Stimulated activated naive CD4-positive, alpha-beta T cell treated with Interleukin-2 at 50 U/mL for 16 hours (primary cell): ENCODE measurements at places on chromosomes 4 and X.

GRCh38 chrX:45447995-45448394 is 247.3 kb upstream of the DIPK2B start:
- DNase-seq: no peak

GRCh38 chrX:24026432-24026831 is 554 bp downstream of the KLHL15 start:
- DNase-seq: no peak

DNA sequence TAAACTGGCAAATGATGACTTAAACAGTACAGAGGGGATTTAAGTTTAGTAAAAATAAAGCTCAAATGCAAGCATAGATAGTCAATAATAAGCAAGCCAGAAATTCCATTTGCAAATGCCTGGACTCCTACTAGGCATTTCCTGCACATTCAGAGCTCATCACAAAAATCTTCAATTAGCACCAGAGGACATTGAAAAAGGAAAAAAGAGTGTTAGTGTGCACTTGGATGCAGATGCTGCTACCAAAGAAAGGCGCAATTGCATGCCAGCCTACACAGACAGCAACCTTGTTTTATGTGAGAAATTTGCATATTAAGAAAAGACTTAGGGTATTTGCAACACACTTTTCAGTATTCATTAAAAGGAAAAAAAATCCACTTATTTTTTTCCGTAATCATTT is 282.1 kb downstream of the GRIA2 start:
- no peak for DNase-seq

DNA sequence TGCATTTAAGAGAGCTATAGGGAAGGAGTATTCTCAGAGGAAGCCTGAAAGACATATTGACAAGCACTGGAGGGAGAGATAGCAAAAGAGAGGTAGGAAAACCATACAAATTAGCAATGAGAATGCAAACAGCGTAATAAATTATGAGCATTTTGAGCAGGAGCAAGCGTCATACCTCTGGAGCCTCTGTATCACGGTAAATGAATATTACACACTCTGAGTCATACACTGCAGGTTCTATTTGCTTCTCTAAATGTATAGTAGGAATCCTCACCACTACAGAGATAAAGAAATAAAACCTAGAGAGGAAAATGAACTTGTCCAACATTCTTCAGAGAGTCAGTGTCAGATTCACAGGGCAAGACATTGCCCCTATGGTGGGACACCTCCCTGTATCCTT is 46.4 kb upstream of the GABRE start:
- no peak for DNase-seq

GRCh38 chr4:110518889-110519490 is 43.0 kb downstream of the ENPEP start:
- no peak for DNase-seq

DNA sequence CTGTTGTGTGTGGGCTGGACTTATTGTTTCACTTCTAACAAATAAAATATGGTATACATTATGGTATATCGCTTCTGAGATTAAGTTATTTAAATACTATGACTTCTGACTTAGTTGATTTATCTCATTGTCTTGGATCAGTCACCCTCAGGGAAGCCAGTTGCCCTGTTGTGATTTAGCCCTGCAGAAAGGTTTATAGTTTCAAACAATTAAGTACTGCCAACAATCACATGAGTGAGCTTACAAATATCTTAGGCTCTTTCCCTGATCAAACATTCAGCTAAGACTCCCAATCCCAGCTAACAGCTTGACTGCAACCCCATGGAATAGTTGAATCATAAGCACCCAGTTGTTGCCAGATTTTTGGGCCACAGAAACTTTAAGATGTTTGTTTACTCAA is 85.4 kb downstream of the MAGEC1 start:
- DNase-seq: no peak

DNA sequence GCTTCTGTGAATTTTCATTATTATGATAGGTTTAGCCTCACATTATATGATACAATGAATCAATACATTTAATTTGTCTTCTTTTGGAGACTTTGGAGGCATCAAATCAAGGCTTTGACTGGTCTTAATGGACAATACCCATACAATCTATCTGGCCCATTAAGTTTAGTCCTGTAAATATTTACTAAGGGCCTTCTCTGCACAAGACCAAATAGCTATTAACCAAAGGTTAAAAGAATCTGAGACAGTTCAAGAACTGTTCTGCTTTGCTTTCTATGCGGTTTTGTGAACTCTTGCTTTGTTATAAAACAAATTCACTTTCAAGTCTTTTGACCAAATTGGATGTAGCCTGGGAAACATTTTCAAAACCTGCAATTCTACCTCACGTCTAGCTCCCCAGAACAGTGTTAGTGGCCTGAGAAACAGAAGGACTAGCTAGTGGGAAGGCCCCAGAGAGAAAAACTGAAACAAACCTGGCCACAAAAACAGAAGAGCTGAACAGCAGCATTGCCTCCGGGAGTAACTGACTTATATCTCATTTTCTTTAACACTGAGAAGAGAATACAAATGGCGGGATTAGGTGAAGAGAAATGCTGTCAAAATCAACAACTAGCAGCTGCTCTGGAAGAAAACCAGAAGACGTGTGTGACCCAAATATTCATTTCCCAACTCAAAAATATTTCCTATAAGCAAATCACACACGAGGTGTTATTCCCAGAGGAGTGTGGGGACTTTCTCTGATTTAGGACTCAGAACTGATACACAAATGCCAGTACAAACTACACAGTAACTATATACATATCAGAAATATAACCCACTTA is 548 bp downstream of the TLR1 start:
- DNase-seq: peak; percentile 14

DNA sequence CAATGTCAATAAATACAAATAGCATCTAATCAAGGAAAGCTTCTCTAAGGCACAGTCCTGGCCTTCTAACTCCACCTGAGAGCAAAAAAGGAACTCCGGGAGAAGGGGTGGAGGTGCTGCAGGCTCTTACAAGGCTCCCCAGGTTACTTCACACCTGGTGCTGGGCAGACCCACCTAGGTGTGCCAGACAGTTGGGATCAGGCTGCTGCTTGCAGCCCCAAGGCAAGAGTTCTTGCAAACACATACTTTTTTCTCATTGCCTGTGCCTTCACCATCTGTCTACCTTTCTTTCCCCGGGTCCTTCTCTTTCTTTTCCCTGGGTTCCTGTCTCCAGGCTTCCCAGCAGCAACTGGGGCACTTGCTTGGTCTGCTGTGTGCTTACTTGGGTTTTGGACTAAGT is 81.4 kb upstream of the STIM2 start:
- no peak for DNase-seq

DNA sequence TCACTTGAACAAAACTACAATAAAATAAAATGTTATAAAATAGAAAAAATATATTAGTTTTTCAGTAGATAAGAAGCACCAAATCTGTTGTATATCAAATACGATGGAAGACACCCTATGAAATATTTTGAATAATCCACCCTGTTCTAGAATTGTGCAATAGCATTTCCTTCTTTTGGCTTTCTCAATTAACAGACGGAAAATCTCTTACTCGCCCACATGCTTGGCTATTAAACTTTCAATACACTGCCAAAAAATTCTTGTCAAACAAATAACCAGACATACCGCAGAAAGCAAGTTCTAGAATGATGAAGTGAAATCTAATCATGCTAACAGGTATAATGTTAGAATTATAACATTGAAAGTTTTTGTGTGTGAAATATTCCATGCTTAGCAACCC is 671.6 kb upstream of the SLIT2 start:
- no peak for DNase-seq

- DNase-seq: no peak
These were observed 55.3 kb upstream of the SLC25A43 start for GRCh38 chrX:119343856-119344255.

GRCh38 chr4:123856689-123857545 is 460.3 kb downstream of the SPRY1 start:
- DNase-seq: no peak

DNA sequence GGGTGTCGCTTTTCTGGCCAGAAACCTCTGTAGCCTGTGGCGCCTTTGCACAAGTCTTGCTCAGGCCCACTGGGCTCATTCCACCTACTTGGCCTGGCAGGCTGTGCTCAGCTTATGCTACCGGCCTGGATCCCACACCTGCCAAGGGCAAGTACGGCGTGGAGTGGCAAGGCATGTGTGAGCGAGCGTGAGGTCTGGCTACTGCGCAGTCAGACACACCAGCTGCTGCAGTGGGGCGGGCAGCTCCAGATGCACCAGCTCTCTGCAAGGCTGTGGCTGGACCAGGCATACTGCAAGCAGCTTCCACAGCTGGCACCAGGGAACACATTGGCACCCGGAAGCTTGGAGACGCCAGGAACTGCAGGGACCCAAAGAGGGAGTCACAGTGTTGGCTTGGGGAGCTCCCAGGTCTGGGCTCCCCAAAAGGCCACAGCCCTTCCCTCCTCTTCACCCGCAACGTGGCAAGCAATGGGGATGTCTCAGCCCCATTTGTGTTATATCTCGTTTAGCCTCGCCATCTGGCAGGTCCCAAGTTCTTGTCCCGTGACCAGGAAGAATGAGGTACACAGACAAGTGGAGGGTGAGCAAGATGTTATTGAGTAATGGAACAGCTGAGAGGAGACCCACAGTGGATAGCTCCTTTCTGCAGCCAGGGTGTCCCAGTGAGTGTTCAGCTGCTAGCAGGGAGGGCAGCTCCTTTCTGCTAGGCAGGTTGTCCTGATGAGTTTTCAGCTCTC is 3.8 kb upstream of the FBXW7 start:
- DNase-seq: no peak

DNA sequence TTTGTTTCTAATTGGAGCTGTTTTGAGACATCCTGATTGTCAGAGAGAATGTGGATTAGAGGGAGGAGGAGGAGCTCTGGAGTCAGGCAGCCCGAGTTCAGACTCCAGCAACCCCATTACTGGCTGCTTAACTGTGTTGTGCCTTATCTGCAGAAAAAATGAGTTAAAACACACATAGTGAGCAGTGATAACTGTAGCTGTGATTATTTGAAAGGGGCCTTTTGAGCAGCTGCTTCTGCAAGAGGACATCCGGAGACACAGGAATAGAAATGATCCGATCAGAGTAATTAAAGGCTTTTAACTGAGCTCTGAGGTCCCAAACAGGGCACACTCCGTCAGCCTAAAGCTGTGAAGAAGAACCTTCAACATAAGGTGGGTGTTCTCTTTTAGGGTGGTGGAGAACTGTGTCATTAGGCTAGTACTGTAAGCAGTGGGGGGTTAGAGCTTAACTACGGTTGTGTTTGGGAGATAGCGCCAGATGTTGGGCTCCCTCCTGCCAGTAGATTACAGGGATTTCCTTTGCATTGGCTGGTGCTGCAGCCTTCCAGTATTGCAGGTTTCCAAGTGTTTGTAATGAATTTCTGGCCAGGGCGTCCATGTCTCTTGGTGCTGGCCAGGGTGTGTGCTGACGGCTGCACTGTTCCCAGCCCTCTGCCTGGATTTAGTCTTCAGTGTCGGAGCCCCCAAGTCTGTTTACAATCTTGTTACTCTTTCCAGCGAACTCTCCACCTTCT is 24.3 kb downstream of the ADD1 start:
- DNase-seq: no peak

GRCh38 chr4:19947349-19947748 is 304.4 kb upstream of the SLIT2 start:
- DNase-seq: no peak

- no peak for DNase-seq
These were observed 65.4 kb downstream of the CCKAR start for GRCh38 chr4:26424838-26425237.

GRCh38 chrX:106726485-106727437 is at the start of gene RNF128:
TSS of gene RNF128 (plus strand) at chrX:106726701. CDS start at chrX:106726914, 213 bp downstream.
- no peak for DNase-seq

DNA sequence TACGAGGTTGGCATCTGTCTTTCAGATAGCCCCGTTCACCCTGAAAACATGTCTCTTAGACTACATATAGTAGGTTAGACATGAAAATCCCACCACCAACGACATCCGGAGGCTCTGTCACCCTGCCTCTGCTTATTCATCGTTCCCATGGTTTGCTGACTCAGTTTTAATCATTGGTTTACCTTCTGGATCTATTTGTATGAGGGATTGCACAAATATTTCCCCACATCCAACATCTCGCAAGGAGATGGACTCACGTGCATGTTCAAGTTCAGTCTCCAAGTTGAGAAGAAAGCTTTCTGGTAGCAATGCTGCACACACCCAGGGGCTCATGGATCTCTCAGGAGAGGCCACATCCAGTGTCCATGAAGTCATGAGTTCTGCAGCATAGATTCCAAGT is 10.8 kb downstream of the CETN2 start:
- no peak for DNase-seq

GRCh38 chr4:166499820-166500219 is 626.8 kb downstream of the TLL1 start:
- DNase-seq: no peak

DNA sequence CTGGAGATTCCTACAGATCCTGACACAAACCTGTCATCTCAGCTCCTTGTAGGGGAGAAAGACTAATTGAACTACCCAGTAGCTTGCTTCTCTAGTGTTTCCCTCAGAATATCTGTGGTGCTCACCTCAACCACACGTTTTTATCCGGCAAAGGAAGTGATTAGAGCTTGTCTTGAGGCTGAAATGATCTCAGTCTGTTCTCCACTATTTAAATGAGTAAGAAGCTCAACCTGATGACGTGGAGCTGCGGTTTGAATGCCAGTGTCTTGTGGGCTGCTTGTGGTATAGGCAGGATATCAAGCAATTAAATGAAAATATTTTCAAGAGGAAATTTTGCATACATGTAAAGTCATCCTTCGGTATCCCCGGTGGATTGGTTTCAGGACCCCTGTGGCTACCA is 270.2 kb downstream of the TLL1 start:
- DNase-seq: no peak

DNA sequence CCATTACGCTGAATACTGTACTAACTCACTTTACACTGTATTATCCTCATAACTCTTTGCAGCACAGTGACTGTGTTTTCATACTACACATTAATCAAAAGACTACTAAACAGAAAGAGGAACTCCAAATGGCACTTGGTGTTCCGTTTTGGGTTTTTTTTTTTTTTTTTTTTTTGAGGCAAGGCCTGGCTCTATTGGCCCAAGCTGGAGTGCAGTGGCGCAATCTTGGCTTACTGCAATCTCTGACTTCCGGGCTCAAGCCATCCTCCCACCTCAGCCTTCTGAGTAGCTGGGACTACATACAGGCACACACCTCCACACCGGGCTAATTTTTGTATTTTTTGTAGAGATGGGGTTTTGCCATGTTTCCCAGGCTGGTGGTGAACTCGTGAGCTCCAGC is 10.7 kb downstream of the KLHL8 start:
- no peak for DNase-seq

GRCh38 chr4:88725986-88726385 is 28.4 kb upstream of the NAP1L5 start:
- DNase-seq: no peak
